ENCODE measurements at places on chromosomes 6 and 20. TPM values are rescaled to one million over a fixed set of nuclear protein-coding genes. Genes with fewer than 3 reads are reported as not detected.

Gene MYH7B
- 0.49 TPM for polyA plus RNA-seq

DNA sequence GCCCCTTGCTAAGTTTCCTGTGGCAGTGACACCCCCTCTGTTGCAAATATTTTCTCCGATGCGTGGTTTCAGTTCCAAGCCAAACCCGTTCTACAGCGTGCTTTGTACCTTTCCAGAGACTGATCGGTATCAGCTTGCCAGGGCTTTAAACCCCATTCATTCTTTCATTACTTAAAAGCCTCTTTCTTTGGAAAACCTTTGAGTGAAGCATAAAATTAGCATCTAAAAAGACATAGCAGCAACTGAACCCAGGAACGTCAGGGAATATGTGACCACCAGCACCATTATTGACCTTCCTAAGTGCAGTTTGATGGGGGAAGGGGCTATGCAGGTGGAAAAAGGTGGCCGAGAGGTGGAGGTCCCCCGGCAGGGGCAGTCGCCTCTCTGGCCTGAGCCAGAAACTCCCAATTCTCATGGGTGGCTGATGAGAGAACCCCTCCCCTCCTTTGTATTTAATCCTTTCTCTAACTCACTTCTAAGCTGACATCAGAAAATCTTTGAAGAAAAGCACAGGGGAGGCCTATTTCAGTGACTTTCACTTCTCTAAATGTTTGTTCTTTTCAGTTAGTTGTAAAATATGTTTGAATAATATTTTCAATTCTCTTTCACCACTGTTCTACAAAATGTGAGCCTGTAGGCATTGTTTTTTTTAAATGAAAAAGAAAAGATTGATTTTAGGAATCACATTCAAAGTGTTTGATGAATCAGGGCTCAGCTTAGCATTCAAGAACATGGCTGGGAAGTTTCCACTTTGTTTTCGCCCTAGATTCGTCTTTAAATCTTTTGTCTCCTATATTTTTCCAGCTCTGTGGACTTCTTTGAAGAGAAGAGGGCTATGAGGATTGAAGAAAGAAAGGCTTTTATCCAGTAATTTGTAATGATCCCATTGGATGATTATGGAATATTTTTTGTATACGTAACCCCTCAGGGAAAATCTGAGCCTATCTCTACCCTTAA, 89.2 kb downstream of the RSPH3 start:
- no peak for DNase-seq

GRCh38 chr6:13689511-13690256, 22.0 kb downstream of the RANBP9 start:
- DNase-seq, result no peak

GRCh38 chr6:21816231-21816630, 222.7 kb downstream of the SOX4 start:
- DNase-seq, result no peak
